T follicular helper cell (primary cell): ENCODE measurements at places on chromosomes 5 and 9.

- no peak for DNase-seq
These were observed 10.9 kb downstream of the FYB1 start for GRCh38 chr5:39208471-39208870.

DNA sequence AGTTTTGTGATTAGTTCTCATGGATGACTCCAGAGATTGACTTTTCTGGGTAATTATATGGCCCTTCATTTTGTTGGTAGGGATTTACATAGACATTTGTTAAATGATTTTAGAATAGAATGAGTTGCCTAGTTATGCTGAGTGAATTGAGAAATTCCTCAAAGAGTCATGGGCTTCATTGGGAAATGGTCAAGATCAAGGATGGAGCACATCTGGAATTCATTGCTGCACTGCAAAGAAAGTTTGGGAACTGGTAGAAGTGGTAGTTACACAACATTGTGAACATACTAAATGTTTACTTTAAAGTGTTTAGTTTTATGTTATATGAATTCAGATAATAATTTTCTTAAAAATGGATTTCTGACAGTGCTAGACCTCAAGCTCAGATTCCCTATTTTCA, 46.5 kb downstream of the PIP5K1B start:
- DNase-seq = no peak

- DNase-seq = no peak
These were observed 255.3 kb downstream of the SYK start for GRCh38 chr9:91056917-91057316.

DNA sequence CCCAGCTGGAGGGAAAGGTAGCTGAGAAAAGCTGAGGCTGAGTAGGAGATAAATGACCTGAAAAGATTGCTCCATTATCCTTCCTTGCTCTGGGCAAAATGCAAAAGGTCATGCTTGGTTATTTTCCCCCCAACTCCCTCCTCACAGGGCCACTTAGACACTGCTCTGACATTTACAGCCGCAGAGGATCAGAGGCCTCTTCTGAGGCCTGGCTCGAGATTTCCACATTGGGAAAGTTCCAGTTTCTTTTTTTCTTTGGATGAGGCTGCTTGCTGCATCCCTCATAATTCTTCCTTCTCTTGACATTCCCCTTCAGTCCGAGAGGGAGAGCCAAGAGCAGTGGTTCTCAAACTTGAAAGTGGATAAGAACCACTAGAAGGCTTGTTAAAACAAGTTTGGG, 60.1 kb upstream of the HSPA9 start:
- no peak for DNase-seq

- no peak for DNase-seq
These were observed 79.6 kb downstream of the SNCAIP start for GRCh38 chr5:122391621-122392020.

GRCh38 chr5:103526164-103526915, 36.2 kb downstream of the NUDT12 start:
- no peak for DNase-seq

GRCh38 chr5:102295534-102296177, 428 bp downstream of the SLCO4C1 start:
- no peak for DNase-seq

DNA sequence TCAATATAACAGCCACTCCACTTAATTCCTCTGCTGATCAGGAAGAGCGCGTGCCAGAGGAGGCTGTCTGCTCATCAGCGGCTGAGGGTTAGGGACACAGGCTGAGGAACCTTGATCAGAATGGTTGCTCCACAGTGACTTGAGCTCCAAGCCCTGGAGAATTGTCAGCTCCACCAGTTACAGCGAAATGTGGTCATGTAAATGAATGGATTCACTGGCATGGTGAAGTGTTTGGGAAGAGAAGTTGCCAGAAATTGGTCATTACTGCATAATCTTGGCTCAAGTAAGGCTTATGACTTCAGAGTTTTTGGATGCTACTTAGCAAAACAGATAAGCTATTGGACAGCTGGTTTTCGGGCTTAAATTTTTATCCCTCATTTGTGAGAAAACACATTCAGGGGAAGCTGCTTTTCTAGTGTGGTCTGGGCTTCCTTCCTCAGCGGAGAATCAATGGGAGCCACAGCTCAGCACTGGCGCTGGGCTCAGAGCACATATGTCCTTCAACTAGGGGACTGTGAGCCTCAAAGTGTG, 65.0 kb downstream of the PRRT1B start:
- DNase-seq = no peak

DNA sequence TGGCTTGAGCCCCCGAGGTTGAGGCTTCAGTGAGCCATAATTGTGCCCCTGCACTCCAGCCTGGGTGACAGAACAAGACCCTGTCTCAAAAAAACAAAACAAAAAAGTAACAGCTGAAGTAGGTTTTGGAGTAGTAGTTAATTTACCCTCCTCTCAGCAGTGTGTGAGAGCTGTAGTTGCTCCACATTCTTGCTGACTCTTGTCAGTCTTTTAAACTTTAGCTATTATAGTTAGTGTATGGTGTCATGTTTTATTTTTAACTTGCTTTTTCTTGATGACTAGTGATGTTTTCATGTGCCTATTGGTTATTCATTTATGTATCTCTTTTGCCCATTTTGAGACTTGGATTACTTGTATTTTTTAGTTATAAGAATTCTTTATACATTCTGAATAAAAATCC, 52.9 kb upstream of the DHFR start:
- DNase-seq = no peak

- DNase-seq = no peak
These were observed 262.1 kb upstream of the RPS23 start for GRCh38 chr5:82540301-82540700.

DNA sequence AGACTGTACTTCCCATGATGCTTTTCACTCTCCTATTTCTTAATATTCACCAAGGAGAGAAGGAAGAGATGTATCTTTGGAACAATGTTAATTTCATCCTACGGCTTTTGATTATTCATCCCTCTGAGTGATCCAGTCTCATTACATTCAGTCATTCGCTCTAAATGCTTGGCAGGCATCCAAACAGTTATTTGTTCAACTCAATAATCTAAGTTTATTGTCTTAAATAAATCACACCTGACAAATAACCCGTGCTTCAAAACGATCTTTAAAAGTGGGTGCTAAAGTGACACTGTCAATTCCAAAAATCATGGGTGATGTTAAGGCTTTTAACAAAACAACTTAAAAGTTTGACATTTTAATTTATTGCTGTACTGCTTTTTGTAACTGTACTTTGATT, 233.1 kb downstream of the RASEF start:
- DNase-seq = no peak

DNA sequence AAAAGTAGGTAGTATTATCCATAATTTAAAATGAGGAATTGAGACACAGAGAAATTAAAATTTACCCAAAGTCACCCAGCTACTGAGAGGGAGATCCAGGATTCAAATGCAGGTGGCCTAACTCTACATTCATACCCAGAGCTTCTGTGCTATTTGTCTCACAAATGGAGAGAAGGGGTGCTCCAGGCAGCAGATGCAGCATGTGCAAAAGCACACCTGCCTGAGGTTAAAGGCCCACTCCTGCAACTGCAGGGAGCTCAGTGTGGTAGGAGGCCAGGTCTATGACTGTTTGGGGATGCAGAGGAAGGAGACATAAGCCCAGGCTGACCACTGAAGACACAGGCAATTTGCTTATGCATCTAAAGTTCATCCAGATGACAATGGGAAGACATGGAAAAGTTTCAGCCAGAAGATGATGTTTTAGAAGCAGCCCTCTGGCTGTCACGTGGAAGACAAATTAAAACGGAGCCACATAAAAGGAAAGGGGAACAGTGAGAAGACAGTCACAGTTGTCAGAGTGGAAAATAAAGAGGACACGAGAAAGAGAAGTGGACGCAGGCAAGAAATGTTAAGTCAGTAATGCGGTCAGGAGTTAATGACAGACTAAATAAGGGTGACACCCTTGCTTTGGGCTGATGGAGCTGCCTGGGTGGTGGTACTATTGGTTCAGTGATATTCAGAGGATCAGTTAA, 214.7 kb downstream of the EBF1 start:
- DNase-seq = no peak

DNA sequence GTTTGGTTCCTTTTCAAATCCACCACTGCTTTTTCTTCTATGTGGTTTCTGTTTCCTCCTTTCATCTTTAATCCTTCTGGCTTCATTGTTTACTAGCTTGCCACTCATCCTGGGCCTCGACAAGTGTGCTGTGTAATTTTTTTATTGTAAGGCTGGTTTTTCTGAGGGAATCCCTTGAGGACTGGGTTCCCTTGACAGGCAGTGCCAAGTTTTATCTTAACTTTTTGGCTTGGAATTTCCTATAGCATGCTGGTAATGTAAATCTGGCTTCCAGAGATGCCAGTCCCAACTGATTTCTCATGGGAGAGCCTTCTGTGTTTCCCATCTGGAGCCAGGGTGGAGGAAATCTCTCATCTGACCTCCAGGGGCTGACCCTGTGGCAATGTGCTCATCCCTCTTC, 184.7 kb downstream of the ROR2 start:
- no peak for DNase-seq

DNA sequence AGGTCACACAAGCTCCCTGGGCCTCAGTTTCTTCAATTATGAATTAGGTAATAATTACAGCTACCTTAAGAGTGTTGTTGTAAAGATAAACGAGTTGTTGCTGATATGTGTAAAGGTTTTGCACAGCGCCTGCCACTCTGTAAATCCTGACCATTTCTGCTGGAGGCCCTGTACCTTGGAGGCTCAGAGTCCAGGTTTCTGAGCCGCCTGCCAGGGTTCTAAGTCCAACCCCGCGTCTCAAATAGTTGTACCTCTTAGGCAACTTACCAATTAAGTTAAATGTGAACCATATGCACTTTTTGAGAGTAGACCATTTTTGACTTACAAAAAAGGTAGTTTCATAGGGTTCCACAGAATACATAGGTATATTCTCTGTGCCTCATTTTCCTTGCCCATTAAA, 156.8 kb upstream of the KLF9 start:
- no peak for DNase-seq

DNA sequence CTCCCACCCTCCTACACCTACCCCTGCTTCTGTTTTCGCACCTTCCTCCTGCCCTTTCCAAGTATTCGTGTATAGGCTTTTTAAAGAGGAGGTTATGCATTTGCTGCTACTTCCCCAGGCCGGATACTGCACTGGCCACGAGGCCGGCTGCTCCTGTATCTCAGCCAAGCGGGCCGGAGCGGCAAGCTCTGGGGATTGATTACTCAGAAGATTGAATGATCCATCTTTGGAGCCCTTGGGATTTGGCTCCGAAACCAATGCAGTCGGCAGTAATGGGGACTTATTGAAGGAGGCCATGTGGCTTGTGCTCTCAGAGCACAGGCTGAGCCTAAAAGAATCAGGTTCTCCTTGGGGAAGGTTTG, 405.3 kb downstream of the TLE4 start:
- DNase-seq = no peak

- no peak for DNase-seq
These were observed 240.6 kb downstream of the MARCHF11 start for GRCh38 chr5:15938961-15939360.

- no peak for DNase-seq
These were observed 79.4 kb downstream of the PHF2 start for GRCh38 chr9:93655621-93656425.

DNA sequence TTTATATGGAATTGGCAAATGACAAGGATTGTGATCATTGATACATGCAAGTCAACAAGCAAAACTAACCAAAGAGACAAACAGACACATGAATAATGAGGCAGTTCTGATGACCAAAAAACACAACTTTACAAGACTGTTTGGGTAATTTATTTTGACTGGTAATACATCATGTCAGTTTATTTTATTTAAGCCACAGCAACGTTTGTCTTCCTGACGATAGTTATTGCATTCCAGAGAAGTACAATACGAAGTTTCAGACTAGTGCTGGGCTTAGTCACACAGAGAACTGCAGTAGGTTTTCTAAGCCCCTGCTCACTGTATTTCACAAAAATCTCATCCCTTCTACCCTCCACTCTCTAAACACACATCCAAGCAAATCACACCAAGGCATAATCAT, 514.2 kb downstream of the RAB3C start:
- no peak for DNase-seq

GRCh38 chr5:98587166-98587565, 186.3 kb upstream of the RGMB start:
- no peak for DNase-seq

- DNase-seq = no peak
These were observed 6.0 kb downstream of the CDC26 start for GRCh38 chr9:113269355-113269754.

- DNase-seq = no peak
These were observed 87.4 kb upstream of the GNA14 start for GRCh38 chr9:77735494-77735893.

GRCh38 chr9:106921341-106921899, 58.5 kb downstream of the ZNF462 start:
- DNase-seq = no peak

GRCh38 chr5:133232435-133232834, 180.6 kb downstream of the HSPA4 start:
- DNase-seq = no peak

GRCh38 chr9:117768750-117769395, 64.7 kb downstream of the TLR4 start:
- no peak for DNase-seq

GRCh38 chr5:158056130-158056825, 197.3 kb upstream of the CLINT1 start:
- DNase-seq = no peak

DNA sequence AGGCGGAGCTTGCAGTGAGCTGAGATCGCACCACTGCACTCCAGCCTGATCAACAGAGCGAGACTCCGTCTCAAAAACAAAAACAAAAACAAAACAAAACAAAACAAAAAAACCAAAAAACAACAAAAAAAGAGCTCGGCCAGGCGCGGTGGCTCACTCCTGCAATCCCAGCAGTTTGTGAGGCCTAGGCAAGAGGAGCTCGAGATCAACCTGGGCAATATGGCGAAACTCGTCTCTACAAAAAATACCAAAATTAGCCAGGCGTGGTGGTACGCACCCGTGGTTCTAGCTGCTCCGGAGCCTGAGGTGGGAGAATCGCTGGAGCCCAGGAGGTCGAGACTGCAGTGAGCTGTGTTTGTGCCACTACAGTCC, 20.2 kb downstream of the TRIM7 start:
- DNase-seq = no peak

DNA sequence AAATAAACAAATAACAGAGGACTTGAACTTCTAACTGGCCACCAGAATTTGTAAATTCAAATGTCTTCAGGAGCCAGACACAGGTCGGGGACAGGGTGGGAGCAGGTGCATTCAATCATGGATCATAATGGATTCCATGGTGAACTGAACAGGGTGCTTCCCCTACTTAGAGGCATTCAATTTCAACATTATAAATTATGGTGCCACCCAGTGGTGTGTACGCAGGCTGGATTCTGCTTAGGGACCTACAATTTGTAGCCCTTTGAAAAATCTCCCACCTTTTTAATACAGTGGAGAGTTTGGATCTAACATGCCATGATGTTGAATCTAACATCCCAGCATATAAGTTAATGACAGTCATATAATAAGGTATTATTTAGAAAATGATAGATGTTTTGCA, 22.3 kb downstream of the KLF9 start:
- DNase-seq = no peak
